ENCODE measurements at places on chromosomes 1 and 21. TPM values are rescaled to one million over a fixed set of nuclear protein-coding genes. Genes with fewer than 3 reads are reported as not detected.

FCGR3A gene
- total RNA-seq: 1.1 TPM

TTC39A gene
- total RNA-seq: not detected

TADA1 gene
- 18.1 TPM for total RNA-seq

TM2D1 gene
- total RNA-seq: 46.9 TPM

WNT2B gene
- 0.21 TPM for total RNA-seq

AMY1A gene
- not detected for total RNA-seq

LCE2A gene
- not detected for total RNA-seq

ZMYND12 gene
- total RNA-seq: 0.41 TPM

OR10J1 gene
- total RNA-seq: not detected

BARHL2 gene
- total RNA-seq: not detected

RSPO1 gene
- not detected for total RNA-seq

UTS2 gene
- not detected for total RNA-seq

FCER1G gene
- 27.7 TPM for total RNA-seq

CFHR5 gene
- not detected for total RNA-seq

GPR37L1 gene
- not detected for total RNA-seq

RASAL2 gene
- not detected for total RNA-seq

EPHA8 gene
- not detected for total RNA-seq

JAM2 gene
- total RNA-seq: 0.23 TPM

CFHR3 gene
- not detected for total RNA-seq

AGO3 gene
- total RNA-seq: 38.6 TPM

CASZ1 gene
- 10.3 TPM for total RNA-seq

OR10Z1 gene
- not detected for total RNA-seq

DPT gene
- not detected for total RNA-seq

CYP4A22 gene
- not detected for total RNA-seq

ITLN1 gene
- not detected for total RNA-seq

SPATA46 gene
- total RNA-seq: not detected

TRIM46 gene
- 4.0 TPM for total RNA-seq

SH2D5 gene
- total RNA-seq: not detected

CTBS gene
- total RNA-seq: 18.0 TPM

ASTN1 gene
- not detected for total RNA-seq
